H4 (cell line): ENCODE measurements at places on chromosomes 6 and 20. TPM values are rescaled to one million over a fixed set of nuclear protein-coding genes. Genes with fewer than 3 reads are reported as not detected.

DNA sequence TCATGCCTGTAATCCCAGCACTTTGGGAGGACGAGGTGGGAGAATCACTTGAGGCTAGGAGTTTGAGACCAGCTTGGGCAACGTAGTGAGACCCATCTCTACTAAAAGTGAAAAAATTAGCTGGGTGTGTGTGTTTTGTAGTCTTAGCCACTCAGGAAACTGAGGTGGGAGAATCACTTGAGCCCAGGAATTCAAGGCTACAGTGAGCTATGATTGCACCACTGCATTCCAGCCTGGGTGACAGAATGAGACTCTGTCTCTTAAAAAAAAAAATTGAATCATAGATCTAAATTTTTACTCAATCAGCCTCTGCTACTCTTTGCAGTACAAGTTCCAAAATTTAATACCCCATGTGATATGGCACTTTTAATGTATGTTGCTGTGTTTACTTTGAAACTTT, 121.6 kb downstream of the ARMC2 start:
- no peak for DNase-seq

TRIM15 gene
- total RNA-seq: 0.04 TPM in 1 of 2 replicates, not detected in the other

DNA sequence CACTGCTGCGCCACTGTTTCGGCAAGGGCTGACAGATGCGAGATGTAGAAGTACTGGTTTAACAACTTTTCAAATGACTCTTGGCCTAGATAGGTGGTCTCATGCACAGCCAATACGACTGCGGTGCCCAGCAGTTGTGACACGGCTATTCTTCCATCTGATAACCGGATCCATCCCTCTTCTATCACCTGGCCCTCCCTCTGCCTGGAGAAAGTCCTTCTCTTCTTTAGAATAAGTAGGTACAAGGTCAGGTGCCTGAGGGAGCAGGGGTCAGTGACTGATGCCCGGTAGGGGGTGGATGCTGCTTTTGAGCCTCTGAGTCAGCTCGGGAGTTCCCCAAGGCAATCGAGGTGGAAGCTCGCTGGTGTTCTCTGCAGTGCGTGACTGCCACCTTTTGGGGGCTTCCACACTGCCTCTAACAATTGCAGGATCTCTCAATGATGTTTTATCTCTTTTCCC, 166.8 kb upstream of the GRIK2 start:
- DNase-seq: no peak

- no peak for DNase-seq
Observed at GRCh38 chr20:40816039-40816352, 127.0 kb upstream of the MAFB start.

DNA sequence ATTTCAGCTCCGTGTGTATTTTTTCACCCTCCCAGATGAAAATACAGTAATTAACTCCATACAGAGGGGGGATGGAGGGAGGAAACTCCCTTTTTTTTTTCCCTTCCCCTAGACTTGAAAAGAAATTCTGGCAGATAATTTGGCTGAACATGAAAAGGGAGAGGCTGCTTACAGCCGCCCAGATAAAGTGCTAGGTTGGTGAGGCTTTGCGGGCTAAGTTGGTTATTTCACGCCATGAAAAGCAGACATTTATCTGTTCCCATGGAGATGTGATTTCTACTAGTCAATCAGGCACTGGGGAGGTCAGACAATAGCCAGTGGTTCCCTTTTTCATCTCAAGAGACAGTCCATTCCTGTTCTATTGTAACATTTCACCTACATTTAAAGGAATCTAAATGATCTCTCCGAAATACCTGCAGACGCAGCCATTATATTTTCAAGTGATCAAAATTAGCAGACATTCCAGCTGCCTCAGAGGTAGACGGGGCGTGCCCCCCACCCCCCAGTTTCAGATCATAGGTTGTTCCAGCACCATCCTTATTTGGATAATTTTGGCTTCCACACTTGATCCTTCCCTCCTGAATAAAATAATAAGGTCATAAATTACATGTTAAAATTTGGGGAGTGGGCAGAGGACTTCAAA, 143.9 kb upstream of the ZNF217 start:
- DNase-seq: no peak

DNA sequence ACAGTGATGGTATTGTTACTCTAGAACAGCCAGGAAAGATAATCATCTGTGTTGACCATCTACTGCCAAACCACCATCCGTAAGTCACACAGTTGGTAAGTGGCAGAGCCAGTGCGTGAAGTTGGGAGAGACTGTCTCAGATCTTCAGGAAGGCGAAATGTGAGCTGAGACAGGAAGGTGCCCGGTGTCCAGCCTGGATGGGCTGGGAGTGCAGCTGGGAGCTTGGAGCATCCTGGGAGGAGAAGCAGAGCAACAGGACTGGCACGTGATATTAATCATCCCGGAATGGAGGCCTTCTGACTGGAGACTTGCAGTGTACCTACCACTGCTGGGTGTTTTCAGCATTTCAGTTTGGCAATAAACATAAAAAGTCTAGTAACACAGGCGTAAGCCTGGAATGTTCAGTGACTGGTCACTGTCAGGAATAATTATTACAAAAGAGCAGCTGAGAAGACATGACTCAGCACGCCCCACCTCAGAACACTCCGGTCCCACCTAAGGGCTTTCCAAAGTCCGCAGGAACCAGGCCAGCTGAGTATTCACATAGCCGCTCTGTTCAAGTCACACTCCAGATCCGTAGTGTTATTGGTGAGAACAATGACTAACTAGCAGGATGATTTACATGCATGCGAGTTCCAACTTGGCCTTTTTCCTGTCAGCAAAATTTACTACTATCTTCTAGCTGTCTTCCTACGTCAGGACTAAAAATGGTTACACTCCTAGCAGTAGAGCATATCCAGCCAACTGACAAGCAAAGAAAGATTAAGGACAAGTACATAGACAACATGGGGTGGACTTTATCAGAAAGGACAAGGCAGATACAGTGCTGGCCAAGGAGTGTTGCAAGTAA, 45.1 kb upstream of the PNRC1 start:
- DNase-seq: peak; percentile 55

HCK gene
- total RNA-seq: not detected in 2 replicates

EPHA7 gene
- 1.7 and 5.6 TPM in 2 replicates for total RNA-seq

- no peak for DNase-seq
Observed at GRCh38 chr6:25916330-25916729, 14.2 kb downstream of the SLC17A2 start.

DNA sequence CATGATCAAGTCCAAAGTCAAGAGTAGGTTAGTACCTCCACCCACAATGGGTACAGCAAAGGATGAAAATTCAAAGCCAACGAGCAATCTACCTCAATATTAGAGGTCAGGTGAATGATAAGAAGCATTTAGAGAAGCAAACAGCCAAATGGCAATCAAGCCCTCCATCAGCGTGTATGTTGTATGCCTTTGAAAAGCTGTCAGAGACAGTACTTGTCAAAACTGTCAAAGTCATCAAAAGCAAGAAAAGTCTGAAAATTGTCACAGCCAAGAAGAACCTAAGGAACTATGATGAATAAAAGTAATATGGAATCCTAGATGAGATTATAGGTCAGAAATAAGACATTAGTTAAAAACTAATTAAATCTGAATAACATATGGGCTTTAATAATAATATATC, 99.3 kb downstream of the PCSK2 start:
- no peak for DNase-seq
